NCI-H1930 (cell line): ENCODE measurements at places on chromosomes 2 and 18.

- no peak for DNase-seq
Observed at GRCh38 chr2:23388756-23389514, 4.0 kb downstream of the KLHL29 start.

- DNase-seq: no peak
Observed at GRCh38 chr18:61400716-61401115, 67.5 kb downstream of the CDH20 start.

DNA sequence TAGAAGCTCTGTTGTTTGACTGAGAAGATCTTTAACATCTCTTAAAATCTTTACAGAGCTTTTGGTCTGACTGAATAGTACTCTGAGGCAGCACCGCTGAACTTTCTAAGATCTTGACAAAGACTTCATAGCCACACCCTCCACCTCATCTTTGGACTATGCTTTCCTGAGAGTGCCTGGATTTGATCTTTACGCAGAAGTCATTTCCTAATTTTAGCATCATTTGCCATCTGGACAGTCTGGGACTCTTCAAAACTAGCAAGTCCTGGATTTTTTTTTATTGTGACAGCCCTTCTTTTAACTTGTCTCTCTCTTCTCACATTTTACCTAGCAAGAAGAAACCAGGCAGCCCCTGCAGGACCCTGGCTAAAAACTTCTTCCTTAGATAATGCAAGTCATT is 188.8 kb downstream of the CTIF start:
- DNase-seq: no peak

DNA sequence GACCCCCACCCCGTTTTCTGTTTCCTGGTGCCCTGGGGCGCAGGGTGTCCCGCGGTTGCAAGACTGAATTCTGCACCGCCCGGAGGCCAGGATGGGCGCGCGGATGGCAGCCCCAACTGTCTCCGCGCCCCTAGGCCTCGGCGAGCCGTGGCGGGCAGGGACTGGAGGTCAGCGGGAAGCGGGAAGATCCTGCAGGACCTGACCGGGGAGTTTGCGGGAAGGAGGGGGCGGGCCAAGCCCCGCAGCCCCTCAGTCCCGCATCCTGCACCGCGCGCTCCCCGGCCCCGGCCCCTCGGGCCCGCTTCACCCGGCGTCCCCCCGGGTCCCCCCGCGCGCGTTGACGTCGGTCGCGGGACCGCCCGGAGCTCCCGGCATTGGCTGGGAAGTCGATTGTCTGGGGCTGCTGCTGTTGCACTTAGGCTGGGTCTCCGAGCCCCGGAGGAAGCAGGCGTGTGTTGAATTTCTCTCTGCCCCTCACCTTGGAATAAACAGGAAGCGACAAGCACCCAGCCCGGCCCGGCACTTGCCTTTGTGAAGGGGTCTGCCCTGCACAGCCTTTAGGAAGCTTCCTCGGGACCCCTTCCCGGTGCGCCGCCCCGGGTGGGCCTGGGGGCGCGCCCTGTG is at the start of gene LDLRAD4:
TSS of gene LDLRAD4 (plus strand) at position 393 of the 624 bp plus-strand sequence.
- DNase-seq: peak; percentile 8

DNA sequence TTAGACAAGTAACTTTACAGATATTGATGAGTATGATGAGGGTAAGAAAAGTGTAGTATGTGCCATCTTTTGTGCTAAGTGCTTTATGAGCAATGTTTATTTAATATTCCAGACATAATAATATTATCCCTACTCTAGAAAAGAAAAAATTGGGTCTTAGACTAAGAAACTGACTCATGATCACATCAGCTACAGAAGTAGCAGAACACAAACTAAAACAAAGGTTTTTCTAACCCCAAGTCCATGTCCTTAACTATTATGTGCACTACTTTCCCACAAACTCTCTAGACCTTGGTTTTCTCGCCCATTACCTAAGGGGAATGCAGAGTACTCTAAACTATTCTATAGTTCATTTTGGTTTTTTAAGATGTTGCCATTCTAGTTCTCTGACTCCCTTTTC is 64.5 kb downstream of the BAZ2B start:
- no peak for DNase-seq

DNA sequence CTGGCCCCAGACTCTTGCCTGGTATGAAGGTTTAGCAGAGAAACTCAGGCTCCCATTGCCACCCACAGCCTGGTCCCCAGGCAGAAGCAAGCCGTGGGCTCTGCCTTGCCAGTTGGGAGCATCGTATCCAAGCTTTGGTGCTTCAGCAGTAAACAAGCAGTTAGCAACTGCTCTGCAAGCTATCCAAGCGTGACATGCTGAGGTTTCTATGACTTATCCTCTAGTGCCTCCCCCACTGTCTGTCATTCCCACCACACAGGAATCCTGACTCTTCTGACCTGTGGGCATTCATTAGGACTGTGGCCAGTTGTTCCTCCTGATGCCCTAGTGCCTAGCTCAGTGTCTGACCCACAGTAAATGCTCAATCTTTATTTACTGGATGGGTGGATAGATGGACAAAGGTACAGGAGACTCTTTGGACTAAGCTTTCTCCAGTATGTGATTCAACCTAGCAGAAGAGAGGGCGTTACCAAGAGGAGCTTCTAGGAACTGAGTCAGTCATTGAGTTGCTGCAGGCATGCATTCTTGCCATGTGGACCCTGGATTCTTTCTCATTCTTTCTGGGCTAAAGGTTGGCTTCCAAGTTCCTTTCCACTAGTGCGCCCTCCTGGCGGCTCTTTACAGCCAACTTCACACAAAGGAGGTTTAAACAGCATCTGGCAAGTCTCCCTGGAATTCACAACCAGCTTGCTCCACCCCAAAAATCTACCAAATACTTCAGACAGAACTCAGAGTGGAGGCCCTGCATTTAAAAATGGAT is 40.6 kb upstream of the MRPL19 start:
- DNase-seq: no peak
